ENCODE measurements at places on chromosomes 16 and 17. TPM values are rescaled to one million over a fixed set of nuclear protein-coding genes. Genes with fewer than 3 reads are reported as not detected.

Gene PPM1E
- total RNA-seq, result 0.49 TPM

Gene TBC1D28
- not detected for total RNA-seq

Gene USP7
- 46.6 TPM for total RNA-seq

Gene PLXDC1
- 15.2 TPM for total RNA-seq

Gene GLP2R
- not detected for total RNA-seq
